ENCODE measurements at places on chromosomes 5 and 9.

GRCh38 chr5:110195288-110195687 is 505.6 kb downstream of the MAN2A1 start:
- no peak for DNase-seq

DNA sequence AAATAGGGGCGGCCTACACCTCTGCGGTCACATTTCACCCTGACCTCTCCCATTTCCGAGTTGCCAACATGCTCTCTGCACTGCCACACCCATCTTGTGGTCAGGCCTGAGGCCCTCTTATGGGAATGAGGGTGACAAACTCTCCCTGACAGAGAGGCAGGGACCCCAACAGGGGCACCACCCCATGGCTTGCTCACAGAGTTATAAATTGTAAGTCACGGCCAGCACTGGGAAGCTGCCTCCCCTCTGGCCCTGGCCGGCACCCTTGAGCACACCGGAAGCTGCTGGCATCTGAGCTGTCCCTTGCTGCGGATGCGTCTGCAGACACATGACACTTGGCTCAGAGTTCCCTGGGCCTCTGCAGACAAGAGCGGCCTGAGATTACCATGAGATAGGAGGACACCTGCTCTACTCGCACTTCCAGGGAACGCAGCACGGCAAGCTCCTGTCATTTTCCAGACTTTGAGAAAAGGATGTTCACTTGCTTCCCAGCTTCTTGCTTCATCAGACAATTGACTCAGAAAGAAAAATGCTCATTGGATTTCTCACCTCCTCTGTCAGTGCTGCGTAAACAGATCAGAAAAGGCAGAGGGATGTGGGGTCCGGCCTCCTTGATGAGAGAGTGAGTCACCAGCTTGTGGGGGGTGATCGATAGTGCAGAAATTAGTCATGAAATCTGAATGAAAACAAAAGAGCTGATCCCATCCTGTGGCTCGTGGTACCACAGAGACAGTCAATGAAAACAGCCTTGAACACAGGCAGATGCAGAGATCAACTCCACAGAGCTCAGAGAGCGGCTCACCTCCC is 269.8 kb downstream of the SYK start:
- DNase-seq, result no peak

DNA sequence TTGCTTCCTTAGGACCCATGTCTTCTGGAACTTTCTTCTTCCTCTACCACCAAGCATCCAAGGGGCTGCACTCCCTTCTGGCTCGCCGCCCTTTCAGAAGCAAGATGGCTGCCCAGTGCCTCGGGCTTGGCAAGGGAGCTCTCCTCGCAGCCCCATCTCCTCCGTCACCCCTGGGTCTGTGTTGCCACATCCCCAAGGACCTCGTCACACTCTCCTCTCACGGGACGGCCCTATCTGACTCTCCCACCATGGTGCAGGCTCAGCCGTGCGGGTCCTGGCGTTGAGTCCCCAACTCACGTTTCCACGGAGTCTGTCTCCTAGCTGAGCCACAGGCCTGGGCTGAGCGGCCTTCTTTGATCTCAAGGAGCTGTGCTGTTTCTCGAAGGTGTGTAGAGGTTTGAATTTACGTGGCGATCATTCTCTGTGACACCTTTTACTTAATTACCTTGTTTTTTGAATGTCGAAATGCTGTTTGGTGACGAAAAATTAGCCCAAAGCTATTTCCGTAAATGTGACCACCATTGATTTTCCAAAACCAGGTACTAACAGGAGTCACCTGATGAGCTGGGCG is 15.0 kb upstream of the SCGB3A1 start:
- no peak for DNase-seq

DNA sequence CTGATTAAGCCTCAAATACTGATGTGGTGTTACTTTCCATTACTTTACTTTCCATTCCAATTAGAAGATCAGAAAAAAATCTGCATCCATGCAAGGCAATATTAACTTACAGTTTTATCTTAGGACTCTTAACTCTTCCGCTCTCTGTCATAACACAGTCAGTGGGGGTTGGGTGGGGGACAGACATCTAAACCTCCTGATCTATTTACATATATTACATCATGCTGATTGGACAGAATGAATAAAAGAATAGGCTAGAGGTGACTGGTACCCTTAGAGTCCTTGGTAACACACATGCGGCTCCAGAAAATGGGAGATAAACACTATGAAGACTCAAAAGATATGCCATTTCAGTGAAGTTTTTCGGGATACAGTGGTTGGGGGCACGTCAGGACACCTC is 27.6 kb downstream of the RAPGEF6 start:
- DNase-seq, result no peak

DNA sequence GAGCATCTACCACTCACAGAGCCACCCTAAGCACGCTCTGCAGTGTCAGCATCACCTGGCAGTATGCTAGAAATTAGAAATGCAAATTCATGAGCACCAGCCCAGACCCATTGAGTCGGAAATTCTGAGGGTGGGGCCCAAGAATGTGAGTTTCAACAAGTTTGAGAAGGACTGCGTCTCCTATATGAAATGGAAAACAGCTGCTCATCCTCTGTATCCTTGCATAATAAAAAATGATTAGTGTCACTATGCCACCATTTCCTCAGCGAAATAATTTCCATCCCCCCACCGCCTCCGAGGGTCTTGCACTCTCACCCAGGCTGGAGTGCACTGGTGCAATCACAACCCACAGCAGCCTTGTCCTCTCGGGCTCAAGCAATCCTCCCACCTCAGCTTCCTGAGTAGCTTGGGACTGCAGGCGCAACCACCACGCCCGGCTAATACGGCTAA is 1.3 kb upstream of the IQGAP2 start:
- no peak for DNase-seq

- DNase-seq, result no peak
Observed at GRCh38 chr9:129473523-129474244, 147.2 kb downstream of the C9orf50 start.

DNA sequence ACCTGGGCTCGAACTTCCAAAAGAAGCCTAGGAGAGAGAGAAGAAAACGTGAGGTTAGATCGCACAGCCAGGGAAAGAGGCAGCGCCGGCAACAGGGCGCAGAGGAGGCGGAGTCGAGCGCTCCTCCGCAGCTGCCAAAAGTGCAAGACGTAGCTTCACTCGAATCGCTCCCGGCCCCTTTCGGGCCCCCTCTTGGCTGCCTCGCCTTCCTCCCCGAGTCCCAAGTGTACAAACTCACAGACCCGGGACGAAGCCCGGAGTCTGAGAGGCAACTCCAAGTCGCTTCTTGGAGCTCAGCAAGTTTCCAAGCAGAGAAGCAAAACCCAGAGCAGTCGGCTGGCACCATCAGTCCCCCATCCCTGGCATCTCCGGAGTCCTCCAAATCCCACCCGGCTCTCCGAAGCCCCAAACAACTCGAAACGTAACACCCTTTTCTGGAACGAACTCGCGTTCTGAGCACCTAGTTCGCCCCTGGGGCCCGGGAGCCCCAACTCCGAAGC is 1.2 kb downstream of the MIER3 start:
- peak; percentile 85 for DNase-seq
